ENCODE measurements at places on chromosomes 2 and 18. TPM values are rescaled to one million over a fixed set of nuclear protein-coding genes. Genes with fewer than 3 reads are reported as not detected.

CABLES1 gene
- total RNA-seq: 3.7 TPM

TCF23 gene
- total RNA-seq: 0.02 TPM

GREB1L gene
- not detected for total RNA-seq

CEBPZOS gene
- total RNA-seq: 49.8 TPM

DSG1 gene
- not detected for total RNA-seq

MOGAT1 gene
- total RNA-seq: not detected

FOXD4L1 gene
- not detected for total RNA-seq

PDCL3 gene
- 41.9 TPM for total RNA-seq

GAREM1 gene
- not detected for total RNA-seq

WBP1 gene
- total RNA-seq: 24.9 TPM

BUB1 gene
- 93.5 TPM for total RNA-seq

GCA gene
- 25.5 TPM for total RNA-seq

UGT1A3 gene
- not detected for total RNA-seq

TNP1 gene
- not detected for total RNA-seq

- DNase-seq: no peak
Observed at GRCh38 chr2:122070241-122070731, 314.8 kb downstream of the TSN start.

DNA sequence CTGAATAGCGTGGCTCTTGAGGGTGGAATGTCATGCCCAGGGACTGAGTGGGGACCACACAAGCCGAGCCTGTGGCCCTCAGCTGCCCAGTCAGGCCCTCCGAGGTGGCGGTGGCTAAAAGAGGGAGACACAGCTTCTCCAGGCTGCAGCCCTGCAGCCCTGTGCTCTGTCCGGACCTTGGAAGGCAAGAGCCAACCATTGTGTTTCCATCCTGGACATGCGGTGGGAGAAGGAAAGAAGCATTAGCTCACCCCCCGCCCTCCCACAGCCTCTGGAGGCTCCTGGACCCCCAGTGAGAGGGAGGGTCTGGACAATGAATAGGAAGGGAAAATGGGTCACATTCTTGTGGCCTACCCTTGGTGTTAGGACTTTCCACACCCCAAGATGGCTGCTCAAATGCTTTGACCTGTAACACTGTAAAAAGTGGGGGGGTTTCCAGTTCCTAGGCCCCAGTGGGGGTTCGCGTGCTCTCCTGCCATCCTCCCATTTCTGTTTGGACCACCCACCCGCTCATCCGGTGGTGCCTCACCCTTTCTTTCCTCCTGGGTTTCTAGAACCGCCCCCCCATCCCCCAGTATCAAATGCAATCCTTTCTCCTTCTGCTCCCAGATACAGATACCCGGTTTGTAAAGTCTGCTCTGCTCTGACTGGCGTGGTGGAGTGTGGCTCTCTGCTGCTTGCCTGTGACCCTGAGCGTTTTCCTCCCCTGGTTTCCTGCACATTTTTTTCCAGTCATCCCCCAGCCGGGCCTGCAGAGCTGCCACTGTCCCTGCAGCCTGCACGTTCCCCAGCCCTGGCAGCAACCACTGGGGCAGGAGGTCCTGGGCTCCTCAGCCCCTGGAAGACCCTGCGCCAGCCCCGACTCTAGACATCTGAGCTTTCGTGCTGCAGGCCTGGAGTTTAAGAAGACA lies 36.3 kb upstream of the SMAD7 start:
- no peak for DNase-seq

- DNase-seq: peak; percentile 18
Observed at GRCh38 chr2:26412091-26412673, 10.5 kb downstream of the DRC1 start.

DNA sequence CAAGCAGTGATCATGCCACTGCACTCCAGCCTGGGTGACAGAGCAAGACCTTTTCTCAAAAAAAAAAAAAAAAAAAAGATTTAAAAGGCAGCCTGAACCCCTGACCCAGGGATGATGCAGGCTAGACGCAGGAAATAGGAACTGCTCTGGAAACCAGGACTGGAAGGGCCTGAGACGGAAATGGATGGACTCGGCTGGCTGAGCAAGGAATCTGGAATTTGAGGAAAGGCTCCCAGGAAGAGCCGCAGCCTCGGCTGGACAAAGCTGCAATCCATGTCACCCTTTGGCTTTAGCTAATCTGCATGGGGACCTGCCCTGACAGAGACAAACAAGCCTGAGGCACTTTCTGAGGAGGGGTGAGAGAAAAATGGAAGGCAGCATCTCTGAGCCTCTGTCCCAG lies 55.0 kb upstream of the DAPL1 start:
- DNase-seq: no peak

DNA sequence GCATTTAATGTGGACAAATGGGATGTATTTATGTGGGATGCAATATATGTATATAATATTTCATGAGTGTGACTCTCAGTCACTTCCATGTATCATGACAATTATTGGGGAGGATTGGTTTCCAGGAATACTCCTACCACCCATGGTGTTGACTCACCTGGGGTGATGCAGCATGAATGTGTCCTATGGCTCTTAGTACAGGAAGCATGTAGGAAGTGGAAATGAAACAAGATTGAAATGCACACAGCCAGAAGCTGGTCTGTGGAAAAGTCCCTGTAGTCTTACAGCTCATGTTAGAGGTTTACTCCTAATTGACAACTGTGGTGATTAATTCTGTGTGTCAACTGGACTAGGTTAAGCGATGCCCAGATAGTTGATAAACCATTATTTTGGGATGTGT lies 89.3 kb upstream of the HAAO start:
- DNase-seq: peak; percentile 39

GRCh38 chr2:35873921-35874320 lies 481.7 kb upstream of the CRIM1 start:
- no peak for DNase-seq

DNA sequence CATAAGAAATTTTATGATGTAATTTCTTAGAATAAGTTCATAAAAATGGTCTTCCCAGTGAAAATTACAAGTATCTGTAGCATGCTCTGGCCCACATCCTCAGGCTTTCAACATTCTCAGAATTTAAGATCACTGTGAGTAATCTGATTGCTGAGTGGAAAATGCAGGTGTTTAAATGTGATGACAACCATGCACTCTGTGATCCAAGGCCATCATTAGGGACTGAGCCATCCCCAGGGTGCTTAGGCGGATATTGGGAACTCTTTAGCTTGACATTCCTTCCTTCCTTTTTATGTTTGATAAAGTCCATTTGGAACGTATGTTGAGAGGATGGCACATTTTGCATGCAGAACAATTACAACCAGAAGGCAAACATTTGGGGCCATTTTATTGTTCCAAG lies 95.5 kb downstream of the ARL4C start:
- peak; percentile 22 for DNase-seq

GRCh38 chr2:180416627-180417026 lies 409.5 kb upstream of the CWC22 start:
- no peak for DNase-seq

DNA sequence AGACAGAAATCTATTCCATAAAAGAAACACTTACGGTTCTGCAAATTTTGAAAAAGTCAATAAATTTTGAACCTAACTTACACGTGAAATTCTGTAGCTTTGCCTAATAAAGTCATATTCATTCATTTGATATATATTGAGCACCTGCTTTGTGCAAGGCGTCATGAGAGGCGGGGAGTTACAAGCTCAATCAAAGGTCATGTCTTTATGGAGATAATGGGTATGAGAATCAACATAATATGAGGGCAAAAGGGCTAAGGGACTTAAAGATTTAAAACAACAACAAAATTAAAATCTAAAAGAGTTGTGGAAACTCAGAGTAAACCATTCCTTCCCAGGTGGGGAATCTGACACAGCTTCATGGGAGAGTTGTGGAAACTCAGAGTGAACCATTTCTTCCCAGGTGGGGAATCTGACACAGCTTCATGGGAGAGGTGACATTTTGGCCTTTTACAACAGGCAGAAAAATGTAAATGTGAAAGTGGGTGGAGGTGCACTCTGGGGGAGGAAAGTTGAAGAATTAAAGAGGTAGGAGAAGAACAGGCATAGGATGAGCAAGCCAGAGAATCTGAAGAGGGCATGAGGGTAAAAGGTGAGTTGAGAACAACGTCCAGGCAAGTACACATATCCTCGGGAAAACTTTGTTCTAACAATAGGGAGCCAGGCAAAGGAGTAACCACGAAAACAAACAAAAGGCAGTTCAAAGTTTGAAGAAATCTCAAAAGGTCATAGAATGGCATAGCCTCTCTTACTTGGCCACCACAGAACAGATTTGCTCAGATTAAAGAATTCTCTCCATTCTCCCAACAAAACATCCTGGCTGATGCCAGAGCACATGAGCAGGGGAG lies 49.5 kb upstream of the CD226 start:
- DNase-seq: no peak

DNA sequence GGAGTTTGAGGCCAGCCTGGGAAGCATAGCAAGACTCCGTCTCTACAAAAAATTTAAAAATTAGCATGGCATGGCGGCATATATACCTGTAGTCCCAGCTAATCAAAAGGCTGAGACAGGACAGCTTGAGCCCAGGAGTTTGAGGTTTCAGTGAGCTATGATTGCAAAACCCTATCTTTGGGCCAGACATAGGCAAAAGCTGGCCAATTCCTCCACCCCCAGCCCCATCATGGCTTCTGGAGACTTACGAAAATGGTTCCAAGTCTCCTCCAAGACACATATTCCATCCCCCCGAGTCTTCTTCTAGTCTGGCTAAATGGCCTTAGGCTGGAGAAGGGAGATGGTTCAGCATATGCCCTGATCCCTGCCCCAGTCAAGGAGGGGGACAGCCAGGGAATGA lies 172.8 kb upstream of the HAAO start:
- DNase-seq: no peak

DNA sequence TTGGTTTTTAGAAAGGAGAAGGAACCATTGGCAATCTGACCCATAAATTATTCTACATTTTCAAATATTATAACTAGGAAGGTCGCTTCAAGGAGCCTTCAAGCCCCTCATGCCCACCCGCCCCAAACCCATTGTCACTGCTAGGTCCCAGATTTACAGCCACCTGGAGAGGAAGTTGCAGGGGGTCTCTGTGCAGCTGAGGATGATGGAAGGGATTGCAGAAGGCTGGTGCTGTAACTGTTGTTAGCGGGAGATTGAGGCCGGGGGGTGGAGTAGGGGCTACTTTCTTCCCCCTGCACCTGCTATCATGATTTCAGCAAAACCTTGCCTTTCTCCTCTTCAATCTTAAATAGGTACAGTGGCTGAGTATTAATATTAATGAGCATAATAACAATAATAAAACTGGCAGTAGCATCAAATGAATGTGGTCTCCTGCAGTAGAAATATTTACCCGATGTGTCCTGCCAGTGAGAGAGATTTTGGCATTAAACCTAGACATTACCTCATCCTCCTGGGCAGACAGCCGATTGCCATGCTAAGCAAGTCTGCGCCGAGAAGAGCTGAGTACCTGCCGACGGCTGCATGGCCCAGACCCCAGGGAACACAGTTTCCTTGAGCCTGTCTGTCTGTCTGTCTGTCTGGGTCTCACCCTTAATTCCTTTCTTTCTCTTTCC lies 225.4 kb downstream of the FAM210A start:
- no peak for DNase-seq

GRCh38 chr18:5103693-5104092 lies 93.4 kb downstream of the AKAIN1 start:
- no peak for DNase-seq

DNA sequence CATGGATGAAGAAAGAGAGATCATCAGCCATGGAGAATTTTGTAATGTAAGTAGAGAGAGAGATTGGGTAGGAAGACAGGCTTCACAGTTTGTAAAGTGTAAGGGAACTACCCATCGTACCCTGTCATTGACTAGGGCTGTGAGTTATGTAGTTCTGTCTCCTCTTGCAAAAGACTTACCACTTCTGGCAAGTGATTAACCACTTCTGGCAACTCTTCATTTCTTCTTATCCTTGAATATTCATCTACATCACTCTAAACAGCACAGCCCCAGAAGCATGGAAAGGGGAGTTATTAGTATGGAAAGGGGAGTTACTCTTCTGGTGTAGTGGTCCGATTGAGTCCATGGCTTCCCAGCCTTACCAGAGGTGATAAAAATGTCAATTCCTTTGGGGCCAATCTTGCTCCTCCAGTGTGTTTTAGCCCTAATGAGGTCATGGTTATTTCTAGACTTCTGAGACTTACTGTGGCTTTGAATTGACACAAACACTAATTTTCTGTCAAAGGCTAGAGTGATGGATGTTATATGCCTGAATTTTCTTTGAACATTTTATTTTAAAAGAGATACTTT lies 52.0 kb downstream of the STAT1 start:
- DNase-seq: no peak

- no peak for DNase-seq
Observed at GRCh38 chr2:160141419-160141818, 58.7 kb downstream of the ITGB6 start.

DNA sequence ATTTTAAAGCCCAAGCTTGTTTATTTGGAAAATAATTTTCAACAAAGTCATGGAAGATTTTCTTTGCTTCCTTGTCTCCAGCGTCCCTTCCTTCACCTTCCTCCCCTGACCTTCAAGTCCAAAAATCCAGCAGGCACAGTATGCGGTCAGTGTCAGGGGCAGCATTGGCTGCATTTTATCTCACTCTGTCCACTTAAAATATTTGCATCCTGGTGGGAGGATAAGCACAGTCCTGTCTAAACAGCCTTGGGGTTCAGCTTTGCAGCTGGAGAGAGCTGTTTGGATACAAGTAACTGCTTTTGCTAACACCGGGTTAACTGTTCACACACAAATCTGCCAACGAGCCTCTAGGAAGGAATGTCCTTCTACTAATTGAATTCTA lies 318.1 kb downstream of the PDE11A start:
- no peak for DNase-seq

GRCh38 chr18:79917169-79917852 lies 34.1 kb downstream of the SLC66A2 start:
- DNase-seq: no peak

GRCh38 chr2:177708660-177709444 lies 316.3 kb downstream of the AGPS start:
- no peak for DNase-seq

GRCh38 chr2:16999347-17000183 lies 333.9 kb upstream of the CYRIA start:
- DNase-seq: no peak

DNA sequence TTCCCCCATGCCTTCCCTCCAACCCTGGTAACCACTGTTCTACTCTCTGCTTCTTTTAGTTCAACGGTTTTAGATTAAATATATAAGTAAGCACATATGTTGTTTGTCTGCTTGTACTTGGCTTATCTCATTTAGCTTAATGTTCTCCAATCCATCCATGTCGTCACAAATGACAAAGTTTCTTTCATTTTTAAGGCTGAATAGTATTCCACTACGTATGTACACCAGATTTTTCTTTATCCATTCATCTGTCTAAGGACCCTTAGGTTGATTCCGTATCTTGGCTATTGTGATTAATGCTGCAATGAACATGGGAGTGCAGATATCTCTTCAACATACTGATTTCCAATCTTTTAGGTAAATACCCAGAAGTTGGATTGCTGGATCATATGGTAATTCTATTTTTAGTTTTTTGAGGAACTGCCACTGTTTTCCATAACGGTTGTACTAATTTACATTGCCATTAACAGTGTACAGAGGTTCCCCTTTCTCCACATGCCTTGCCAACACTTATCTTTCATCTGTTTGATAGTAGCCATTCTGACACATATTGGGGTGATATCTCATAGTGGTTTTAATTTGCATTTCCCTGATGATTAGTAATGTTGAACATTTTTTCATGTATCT lies 8.1 kb downstream of the ASB3 start:
- DNase-seq: no peak

- no peak for DNase-seq
Observed at GRCh38 chr18:31577195-31577594, 14.5 kb upstream of the TTR start.

GRCh38 chr2:85326406-85327159 lies 1.2 kb downstream of the TGOLN2 start:
- DNase-seq: peak; percentile 67

GRCh38 chr2:106127282-106127771 lies 66.8 kb downstream of the UXS1 start:
- DNase-seq: no peak

GRCh38 chr18:24778810-24779418 lies 318.5 kb downstream of the HRH4 start:
- no peak for DNase-seq
